ENCODE measurements at places on chromosomes 5 and 9.

DNA sequence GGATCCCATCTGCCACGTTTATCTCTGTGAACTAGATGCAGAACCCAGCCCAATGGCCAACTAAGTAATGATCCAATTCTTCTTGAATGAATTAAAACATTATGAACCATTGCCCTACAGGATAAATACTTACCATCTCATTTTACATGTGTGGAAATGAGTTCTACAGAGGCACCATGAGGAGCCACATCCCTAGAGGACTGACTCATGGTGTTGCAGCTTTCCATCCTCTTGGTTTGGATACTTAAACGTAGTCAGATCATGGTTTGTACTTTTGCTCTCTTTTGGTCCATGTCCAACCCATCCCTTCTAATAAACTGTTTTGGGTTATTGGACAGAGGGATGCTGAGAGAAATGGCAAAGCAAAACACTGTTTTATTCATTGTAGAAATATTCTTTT lies 484.8 kb downstream of the EBF1 start:
- DNase-seq, result no peak

GRCh38 chr5:117759849-117760499 lies 1185.4 kb upstream of the SEMA6A start:
- no peak for DNase-seq

GRCh38 chr9:1008216-1008615 lies 31.8 kb downstream of the DMRT3 start:
- DNase-seq, result no peak

- no peak for DNase-seq
Observed at GRCh38 chr5:115342590-115343377, 46.3 kb upstream of the CCDC112 start.

- DNase-seq, result no peak
Observed at GRCh38 chr5:115433918-115434317, 110.7 kb downstream of the FEM1C start.

Measured in NCI-H774 (cell line).